Activated T-helper 2 cell treated with anti-CD3 and anti-CD28 coated beads, Interferon-gamma antibody, Interleukin-2, Interleukin-4, amounts not matched to agents 10 μg/mL and 5 μg/mL and 100 μg/mL, durations not matched to agents 14 hours and 24 hours and 36 hours (primary cell): ENCODE measurements at places on chromosomes 6 and 20. TPM values are rescaled to one million over a fixed set of nuclear protein-coding genes. Genes with fewer than 3 reads are reported as not detected.

DNA sequence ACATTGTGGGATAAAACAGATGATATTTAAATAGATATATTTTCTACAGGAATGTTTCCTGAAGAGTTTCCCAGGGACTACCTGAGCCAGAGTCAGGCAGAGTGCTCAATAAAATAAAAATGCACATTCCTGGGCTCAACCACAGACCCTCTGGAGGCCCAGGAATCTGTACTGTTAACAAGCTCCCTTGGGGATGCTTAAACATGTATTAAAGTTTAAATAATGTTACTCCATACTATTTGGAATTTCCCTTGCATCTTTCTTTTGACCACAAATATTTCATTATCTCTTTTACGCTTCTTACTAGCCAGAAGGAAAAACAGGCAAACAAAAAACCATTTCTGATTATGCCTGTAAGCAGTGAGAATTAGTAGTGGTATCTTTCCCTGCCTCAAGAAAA lies 42.3 kb downstream of the GPR63 start:
- no peak for DNase-seq

- DNase-seq: no peak
Observed at GRCh38 chr6:34922177-34922663, 33.2 kb downstream of the ANKS1A start.

The POPDC3 gene
- not detected in 2 replicates for total RNA-seq

The ULBP1 gene
- total RNA-seq: 0.41 and 0.48 TPM in 2 replicates

DNA sequence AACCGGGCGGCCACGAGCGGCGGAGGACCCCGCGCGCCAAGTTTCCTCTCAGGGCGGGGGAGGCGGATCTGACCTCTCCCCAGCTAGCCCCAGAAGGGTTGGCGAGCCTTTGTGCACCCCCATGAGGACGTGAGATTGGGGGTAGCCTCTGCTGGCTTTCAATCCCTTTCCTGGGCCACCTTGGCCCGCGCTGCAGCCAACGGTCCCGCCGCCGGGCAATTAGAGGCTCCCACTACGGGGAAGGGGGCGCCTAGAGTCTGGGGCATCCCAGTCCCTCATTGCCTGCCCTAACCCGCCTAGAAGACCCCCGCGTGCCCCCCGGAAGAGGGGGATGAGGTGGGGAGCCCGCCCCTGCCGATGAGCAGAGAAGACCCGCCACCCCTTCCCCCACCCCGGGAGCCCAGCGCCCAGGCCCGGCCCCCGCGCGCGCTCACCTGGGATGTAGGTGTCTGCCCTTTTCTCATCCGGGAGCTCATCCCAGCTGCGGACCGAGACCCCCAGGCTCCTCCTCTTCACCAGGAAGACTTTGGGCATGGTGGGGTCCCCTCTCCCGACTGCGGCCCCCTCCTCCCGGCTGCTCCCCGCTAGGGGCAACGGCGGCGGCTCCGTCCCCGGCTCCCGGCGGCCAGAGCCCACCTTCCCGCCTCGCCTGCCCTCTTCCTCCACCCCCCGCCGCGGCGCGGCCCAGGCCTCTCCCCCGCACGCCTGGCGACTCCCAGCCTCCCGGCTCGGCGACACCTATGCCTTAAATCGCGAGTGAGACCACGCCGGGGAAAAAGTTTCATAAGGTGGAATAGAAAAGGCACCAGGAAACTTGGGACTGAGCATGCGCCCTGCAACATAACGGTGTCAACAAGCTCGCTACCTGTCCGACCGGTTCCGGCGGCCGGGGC lies at the start of gene OVOL2:
Gene OVOL2, minus strand, starts transcription at position 816 of the 893 bp plus-strand sequence. Its CDS starts 282 bp downstream, at position 534.
- DNase-seq: no peak

GRCh38 chr20:64164123-64164836 lies at the start of gene MYT1:
TSS of gene MYT1 (plus strand) at chr20:64164452. CDS start at chr20:64198862, 34,410 bp downstream.
- DNase-seq: no peak

GRCh38 chr20:34915749-34916455 lies 39.5 kb downstream of the ACSS2 start:
- DNase-seq: no peak

- no peak for DNase-seq
Observed at GRCh38 chr20:61976644-61977418, 88.8 kb downstream of the TAF4 start.

The BPIFA3 gene
- total RNA-seq: not detected in 2 replicates

DNA sequence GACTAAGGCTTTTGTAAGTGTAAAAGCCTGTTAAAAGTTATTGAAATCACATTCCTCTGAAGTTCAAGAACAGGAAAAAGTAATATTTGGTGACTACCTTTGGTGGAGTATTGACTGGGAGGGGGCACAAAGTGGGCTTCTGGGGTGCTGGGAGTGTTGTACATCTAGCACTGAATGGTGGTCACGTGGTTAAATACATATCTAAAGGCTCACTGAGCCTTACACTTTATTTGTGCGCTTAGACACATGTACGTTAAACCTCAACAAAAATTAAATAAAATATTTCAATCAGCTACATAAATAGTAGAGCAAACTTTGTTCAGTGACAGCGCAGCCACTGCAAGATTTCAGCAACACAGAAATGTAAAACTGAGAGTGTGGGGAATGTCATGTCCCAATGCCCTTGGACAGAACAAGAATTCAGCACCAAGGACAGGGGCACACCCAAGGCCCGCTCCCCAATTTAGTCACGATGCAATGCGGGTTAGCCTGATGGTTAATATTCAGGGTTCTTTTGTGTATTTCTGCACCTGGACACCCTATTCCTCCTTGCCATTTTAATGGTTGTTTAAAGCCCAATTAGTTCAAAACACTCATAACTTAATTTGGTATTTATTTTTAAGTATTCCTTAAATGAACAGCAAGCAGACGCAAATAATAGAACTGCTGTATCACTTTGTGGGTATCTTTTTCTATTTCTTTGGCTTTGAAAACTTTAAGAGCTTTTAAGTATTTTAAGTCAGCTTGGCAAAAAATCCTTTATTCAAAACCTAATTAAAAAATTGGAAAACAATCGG lies 37.4 kb downstream of the ANGPT4 start:
- DNase-seq: no peak

GRCh38 chr6:125963817-125964216 lies 7.2 kb downstream of the HINT3 start:
- DNase-seq: no peak

The CYP39A1 gene
- total RNA-seq: not detected in 2 replicates

DNA sequence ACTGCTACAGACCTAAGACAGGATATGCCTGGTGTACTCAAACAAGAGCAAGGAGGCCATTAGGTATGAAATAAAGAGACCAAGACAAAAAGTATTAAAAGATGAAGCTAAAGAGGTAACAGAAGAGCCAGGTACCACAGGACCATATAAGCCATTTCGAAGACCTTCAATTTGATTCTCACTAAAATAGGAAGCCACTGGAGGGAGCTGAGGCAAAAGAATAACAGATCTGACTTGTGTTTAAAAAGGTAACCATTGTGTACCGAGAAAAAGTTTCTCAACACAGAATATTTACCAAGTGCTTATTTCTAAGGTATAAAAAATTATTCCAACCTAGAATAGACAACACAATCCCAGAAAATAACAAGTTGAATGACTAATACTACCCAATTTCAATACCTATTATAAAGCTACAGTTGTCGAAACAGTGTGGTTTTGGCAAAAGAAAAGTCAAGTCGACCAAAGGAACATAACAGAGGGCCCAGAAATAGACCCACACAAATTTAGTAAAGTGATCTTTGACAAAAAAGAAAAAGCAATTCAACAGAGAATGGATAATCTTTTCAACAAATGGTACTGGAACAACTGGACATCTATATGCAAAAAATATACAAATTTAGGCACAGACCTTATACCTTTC lies 125.3 kb upstream of the DST start:
- DNase-seq: no peak

DNA sequence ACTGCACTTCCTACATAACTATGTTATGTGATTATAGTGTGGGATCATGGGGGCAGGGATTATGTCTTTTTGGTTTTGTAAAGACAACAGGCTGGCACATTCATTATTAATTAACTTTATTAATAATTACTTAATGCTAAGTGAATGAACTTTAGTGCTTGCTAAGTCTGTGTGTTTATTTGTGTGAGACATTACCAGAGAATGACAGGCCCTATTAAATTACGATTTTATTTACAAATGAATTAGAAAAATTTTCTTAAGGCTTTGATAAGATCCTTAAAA lies 100.9 kb downstream of the CD83 start:
- DNase-seq: no peak

The PSORS1C2 gene
- not detected in 2 replicates for total RNA-seq

The CLPSL1 gene
- not detected in 2 replicates for total RNA-seq

DNA sequence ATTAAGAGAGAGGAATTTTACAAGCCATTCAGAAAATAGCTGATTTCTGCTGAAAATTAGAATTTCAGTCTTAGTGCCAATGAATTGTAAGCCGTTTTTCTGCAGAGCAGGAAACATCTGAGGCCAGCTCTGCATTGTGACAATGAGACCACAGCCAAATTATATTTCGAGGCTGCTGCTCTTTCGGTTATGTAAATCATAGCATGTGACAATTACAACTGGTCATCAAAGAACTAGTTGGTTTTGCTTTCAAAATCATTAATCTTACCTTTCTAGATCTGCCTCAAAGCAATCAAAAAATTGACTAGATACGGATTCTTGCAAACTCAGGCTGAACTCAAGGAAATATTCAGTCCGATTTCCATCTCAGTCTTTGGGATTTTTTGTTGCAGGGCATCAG lies 33.4 kb upstream of the INSM1 start:
- no peak for DNase-seq

The LINC00237 gene
- not detected in 2 replicates for total RNA-seq

DNA sequence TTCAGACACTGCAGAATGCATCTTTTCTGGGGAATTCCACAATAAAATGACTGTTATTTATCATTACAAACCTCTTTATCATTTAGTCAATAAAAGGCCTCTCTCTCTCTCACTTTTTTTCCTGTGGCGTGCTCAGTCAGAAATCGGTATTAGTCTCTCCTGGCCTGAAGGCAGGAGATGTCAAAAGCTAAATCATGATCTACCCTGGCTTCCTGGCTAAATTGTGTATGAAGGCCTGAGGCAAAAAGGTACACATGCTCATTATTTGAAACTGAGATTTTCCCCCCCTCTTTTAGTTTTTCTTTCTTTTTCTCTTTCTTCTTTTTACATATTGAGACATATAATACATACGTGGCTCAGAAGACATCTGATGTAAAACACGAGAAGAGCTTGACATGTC lies 375.0 kb upstream of the SLC35B3 start:
- no peak for DNase-seq
